ENCODE measurements at places on chromosomes 11 and 22.
A peak's percentile ranks its signal among the peaks of the same experiment; 100 is the strongest.

DNA sequence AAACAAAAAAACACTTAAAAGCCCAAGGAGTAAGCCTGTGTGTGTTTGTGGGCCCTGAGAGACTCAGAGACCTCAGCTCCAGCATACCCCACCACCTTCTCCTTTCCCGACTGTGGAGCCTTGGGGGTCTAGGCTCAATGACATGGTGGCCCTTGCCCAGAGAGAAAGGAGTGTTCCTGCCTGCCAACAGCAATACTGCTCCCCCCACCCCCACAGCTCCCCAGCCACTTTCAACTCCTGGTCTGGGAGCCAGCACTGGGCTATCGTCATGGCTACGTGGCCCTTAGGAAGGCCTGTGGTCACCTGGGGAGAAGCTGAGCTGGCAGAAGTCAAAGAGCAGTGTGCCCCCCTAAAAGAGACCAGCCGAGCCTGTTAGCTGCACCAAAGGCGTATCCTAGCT, 2.6 kb downstream of the PPP1R14B start:
- DNase-seq = no peak

DNA sequence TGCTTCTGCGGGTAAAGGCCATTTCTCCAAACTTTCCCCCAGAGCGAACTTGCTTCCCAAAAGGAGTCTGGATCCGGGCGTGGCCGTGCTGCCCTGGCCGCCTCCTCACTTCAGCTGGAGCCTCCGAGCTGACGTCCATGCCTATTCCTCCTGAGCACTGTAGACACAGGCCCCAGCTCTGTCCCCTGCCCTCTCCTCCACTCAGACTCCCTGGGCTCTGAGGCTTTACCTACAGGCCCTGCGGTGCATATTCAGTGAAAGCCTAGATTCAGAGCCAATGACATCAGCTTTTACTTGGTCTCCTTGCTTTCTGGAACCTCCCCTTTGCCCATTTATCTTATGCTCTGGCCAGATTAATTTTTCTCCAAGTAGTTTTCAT, 9.7 kb downstream of the LRP5 start:
- no peak for DNase-seq

DNA sequence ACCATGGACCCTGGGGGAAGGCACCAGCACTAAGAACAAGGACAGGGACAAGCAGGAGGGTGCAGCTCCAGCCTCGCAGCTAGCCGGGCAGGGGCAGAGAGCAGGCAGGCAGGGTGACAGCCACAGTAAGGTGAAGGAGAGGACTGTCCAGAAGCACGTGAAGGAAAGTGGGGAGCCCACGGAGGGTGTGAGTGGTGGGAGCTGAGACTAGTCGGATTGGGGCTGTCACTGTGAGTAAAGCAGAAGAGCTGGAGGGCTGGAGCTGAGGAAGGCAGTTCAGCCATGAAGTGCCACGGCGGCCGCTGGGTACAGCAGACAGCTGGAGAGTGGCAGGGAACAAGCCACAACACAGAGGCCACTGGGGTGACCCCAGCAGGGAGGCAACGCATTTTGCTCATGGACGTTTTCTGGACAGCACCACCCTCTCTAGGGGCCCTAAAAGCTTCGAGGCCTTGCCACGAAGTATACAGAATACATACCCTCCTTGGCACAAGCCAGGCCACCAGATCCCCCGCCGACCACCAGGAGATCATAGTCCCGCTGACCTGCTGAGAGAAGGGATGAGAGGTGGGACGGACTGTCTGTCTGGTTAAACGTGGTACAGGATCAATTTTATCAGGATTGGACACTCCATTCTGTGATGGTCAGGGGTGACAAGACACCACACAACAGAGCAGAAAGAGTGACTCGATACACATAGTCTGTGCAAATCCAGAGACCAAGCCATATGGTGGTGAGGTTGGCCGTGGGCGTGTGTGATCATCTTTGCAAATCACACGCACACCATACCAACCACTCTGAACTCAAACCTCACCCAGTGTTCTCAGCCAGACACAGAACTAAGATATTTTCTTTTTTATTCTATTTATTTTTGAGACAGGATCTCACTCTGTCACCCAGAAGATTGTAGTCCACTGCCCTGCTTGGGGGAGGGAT, 10.8 kb upstream of the COMT start:
- no peak for DNase-seq

DNA sequence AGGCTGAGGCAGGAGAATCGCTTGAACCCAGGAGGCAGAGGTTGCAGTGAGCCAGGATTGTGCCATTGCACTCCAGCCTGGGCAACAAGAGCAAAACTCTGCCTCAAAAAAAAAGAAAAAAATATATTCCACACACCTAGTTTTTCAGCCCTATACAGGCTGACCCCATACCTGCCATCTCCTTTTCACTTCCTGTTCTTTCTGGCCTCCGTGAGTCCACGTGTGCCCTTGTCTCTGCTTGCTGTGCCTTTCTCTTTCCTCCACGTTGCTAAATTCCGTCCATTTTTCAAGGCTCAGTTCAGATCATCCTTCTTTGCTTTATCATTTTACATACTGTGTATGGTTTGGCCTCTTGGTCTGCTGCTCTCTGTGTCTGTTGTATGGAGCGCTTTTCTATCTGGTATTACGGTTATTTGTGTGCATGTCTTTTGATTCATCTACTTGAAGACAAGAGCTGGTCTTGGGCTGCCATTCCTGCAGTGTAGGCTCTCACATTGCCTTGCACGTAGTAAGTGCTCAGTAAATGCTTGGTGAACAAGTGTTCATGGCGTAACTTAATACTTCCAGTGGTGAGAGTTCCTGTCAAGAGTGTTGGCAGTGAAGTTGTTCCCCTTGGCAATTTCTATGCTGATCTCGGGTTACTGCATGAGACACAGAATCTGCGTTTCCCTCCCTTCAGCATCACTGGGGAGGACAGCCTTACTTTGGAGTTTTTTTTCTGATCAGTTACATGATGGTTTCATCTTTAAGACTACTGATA, 57.5 kb downstream of the PTPRJ start:
- DNase-seq = no peak

- DNase-seq = peak; percentile 12
These were observed 117.3 kb upstream of the TEAD1 start for GRCh38 chr11:12556788-12557384.

- DNase-seq = peak; percentile 70
These were observed 69.4 kb downstream of the OSBP2 start for GRCh38 chr22:30763815-30764673.

- no peak for DNase-seq
These were observed 3.7 kb downstream of the IL2RB start for GRCh38 chr22:37146051-37146385.

DNA sequence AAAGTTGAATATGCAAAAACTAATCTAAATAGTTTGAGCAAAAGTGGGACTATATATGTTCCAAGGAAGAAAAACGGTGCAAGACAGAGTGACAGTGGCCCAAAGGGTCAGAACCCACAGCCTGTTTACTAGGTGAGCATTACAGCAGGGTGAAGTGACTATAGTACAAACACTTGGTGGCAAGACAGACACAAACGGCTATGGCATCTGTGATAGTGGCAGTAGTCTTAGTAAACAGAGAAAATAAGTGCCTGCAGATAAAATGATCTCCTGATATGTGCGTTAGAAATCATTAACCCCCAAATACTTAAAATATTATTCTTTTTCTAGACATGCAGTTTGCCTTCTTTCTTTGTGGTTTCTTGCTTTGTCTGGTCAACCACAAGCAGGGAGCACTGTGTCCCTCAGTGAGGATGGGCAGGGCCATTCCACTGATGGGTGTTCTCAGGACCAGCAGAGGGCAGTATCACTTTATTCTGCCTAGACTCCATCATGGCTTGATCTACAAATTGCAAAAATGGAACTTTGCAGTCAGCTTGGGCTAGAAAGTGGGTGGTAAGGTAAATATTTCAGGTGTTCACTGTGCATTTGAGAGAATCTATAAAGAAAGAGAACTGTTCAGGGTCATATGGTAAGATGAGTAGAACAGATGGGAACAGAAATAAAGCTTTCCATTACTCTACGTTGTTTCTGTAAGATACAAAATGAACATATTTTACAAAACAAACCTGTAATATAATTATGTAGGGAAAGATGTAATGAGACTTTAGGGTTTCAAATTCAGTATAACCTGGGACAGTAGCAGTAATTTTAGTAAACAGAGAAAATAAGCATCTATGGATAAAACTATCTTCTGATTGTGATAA, 198.2 kb downstream of the SWAP70 start:
- DNase-seq = peak; percentile 46

DNA sequence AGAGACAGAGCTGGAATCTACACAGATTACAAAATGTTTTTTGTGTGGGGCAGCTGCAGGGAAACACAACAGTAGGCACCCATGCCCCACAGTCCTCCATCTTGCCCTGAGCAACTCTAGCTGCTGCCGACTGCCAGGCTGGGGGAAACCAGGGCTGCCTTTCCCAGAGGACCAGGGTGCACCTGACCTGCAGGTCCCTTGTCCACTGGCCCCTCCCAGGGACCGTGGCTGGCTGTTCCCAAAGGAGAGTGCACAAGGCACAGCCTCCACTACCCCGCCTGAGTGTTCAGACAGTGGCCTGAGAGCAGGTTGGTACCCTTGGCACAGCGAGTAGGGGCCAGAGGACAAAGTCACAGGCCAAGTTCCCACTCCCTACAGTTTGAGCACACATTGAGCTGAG, 181.8 kb downstream of the BARX2 start:
- no peak for DNase-seq

GRCh38 chr22:27270818-27271510, 530.6 kb downstream of the MN1 start:
- DNase-seq = no peak

GRCh38 chr11:133521502-133521901, 10.8 kb downstream of the OPCML start:
- no peak for DNase-seq

GRCh38 chr11:128506999-128507611, 80.3 kb downstream of the ETS1 start:
- peak; percentile 98 for DNase-seq

DNA sequence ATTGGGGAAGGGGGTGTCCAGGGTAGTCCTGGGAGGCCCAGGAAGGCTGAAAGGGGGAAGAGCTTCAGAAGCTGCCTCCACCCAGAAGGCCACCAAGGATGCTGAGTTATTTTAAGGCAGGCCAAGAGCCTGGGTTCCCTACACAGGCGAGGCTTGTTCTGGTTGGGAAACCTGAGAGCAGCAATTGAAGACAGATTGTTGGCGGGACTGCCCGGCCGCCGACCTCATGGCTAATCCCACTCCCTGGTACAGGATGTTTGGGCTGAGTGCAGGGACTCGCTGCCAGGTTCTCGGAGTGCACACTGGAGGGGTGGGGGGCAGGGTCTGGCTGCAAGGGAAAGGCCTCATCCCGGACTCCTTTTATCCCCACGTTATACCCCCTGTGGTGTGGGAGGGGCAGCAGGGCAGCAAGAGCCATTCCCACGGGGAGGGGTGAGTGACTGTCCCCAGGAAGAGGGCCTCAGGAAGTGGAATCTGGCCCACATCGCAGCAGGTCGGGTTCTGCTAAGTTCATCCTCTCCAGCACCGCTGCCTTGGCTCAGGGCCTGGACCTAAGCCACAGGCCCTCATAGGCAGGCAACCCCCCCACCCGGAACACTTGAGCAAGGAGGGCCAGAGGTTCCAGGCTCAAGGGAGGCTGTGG, 43.6 kb upstream of the PRR5 start:
- DNase-seq = no peak

DNA sequence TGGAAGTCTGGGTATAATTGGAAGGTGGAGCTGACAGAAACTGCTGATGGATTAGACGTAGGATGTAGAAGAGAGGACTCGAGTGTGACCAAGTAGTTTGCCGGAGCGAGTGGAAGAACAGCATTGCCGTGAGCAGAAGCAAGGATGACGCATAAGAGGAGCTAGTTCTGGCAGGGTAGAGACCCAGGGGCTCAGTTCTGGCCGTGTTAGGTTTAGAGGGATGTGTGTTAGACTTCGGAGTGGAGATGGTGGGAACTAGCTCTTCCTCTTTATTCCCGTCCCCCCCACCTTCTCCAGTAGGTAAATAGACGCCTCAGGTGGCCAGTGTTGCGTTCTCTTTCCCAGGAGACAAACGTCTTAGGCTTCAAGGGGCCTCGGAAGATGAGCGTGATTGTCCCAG, 19.1 kb downstream of the TUB start:
- DNase-seq = no peak

DNA sequence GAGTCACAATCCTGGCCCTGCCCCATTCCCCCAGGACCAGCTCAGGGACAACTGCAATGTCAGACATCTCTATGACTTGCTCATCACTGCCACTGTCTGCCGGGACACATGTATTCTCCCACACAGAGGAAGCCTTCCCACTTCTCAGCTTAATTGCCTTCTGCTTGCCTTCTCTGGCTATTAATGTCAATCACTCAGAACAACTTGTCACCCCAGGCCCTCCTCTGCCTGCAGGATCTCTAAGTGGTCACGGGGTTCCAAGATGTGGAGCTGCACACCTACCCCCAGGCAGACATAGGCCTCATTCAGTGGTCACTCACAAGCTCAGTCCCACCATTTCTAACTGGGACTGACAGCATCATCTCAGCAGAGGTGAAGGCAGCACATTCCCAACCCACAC, 15.1 kb downstream of the PLEKHA7 start:
- no peak for DNase-seq

GRCh38 chr11:101889767-101890166, 25.0 kb upstream of the CEP126 start:
- no peak for DNase-seq

GRCh38 chr11:134838708-134839107, 426.7 kb upstream of the B3GAT1 start:
- no peak for DNase-seq

- no peak for DNase-seq
These were observed 21.0 kb upstream of the GDPD4 start for GRCh38 chr11:77322506-77322905.

All from RKO (cell line).